ENCODE measurements at places on chromosomes 5 and 9.

- DNase-seq = no peak
Observed at GRCh38 chr5:57033103-57033502, 81.2 kb upstream of the MIER3 start.

GRCh38 chr5:151601391-151601790 is 10.3 kb upstream of the FAT2 start:
- no peak for DNase-seq

GRCh38 chr5:1062761-1063568 is 48.9 kb downstream of the SLC12A7 start:
- no peak for DNase-seq

DNA sequence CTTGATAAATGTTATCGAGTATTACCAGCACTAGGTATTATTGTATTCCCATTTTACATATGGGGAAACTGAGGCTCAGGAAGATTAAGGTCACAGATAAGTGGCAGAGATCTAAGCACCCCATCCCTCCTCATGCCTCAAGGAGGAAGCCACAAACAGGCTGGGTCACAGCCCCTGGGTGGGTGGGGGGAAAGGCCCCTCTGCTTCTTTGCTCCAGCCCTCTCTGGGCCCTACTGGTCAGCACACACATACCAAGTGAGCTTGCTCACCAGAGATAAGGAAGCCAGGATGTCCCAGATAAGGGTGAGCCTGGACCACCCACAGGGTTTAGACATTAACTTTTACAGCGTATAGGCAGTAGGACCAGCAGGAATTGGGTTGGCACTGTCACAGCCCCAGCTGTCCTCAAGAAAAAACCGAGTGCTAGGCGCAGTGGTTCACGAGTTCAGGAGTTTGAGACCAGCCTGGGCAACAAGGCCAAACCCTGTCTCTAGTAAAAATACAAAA is 45.3 kb downstream of the STK10 start:
- DNase-seq = no peak

- no peak for DNase-seq
Observed at GRCh38 chr5:149410721-149411432, 31.8 kb upstream of the IL17B start.

- no peak for DNase-seq
Observed at GRCh38 chr9:105242557-105242956, 1.9 kb upstream of the SLC44A1 start.

- no peak for DNase-seq
Observed at GRCh38 chr9:120931231-120932085, 4.9 kb upstream of the TRAF1 start.

DNA sequence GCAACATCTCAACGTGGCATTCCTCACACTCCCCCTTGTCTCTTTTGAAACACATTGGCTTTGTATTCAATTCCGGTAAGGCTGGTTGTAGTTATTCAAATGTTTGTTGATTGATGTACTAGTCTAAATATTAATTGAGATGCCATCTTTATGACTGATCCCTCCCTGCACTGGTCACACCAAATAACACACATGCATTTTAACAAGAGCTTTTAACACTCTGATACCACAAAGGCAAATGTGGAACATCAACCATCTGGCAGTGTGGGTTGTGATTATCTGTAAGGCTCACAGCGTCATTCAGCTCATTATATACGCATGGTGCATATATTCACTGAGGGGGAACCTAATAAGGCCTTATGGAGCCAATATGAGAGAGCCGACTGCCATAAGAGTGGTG is 305.0 kb downstream of the TENT4A start:
- DNase-seq = no peak

GRCh38 chr9:13716090-13716489 is 436.6 kb upstream of the MPDZ start:
- DNase-seq = no peak

GRCh38 chr9:34089311-34089710 is 37.2 kb downstream of the DCAF12 start:
- no peak for DNase-seq

GRCh38 chr9:93049491-93049890 is 9.0 kb upstream of the SUSD3 start:
- DNase-seq = no peak

DNA sequence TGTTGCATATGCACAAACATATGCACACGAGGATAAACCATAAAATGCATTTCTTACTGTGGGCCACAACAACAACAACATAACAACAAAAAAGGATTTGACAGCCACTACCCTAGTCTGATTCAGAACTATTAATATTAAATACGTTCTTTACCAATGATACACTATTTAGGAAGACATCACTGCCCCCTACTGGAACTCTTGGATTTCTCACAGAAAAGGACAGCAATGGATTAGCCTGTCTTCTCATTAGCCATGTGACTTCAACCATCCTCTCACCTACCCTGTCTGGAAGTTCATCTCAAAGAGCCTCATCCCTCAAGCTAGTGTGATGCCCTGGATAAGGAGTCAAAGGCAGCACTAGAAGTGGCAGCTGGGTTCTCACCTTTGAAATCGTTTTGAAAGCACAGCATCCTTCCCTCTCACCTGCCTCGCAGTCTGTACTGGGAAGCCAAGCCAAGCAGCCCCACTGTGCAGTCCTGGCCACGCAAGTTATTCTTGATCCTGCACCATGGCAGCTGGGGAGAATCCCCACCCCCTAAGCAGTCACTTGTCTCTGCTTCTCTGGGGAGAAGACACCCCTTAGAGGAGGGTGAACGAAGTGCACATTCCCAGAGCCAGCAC is 64.6 kb downstream of the SH3TC2 start:
- no peak for DNase-seq

GRCh38 chr5:144191998-144192397 is 21.3 kb downstream of the KCTD16 start:
- no peak for DNase-seq

- no peak for DNase-seq
Observed at GRCh38 chr5:137401946-137402345, 97.2 kb downstream of the SPOCK1 start.

GRCh38 chr9:137823986-137824771 is 53.4 kb upstream of the CACNA1B start:
- DNase-seq = no peak

GRCh38 chr5:50684721-50685120 is 18.3 kb downstream of the PARP8 start:
- DNase-seq = no peak

DNA sequence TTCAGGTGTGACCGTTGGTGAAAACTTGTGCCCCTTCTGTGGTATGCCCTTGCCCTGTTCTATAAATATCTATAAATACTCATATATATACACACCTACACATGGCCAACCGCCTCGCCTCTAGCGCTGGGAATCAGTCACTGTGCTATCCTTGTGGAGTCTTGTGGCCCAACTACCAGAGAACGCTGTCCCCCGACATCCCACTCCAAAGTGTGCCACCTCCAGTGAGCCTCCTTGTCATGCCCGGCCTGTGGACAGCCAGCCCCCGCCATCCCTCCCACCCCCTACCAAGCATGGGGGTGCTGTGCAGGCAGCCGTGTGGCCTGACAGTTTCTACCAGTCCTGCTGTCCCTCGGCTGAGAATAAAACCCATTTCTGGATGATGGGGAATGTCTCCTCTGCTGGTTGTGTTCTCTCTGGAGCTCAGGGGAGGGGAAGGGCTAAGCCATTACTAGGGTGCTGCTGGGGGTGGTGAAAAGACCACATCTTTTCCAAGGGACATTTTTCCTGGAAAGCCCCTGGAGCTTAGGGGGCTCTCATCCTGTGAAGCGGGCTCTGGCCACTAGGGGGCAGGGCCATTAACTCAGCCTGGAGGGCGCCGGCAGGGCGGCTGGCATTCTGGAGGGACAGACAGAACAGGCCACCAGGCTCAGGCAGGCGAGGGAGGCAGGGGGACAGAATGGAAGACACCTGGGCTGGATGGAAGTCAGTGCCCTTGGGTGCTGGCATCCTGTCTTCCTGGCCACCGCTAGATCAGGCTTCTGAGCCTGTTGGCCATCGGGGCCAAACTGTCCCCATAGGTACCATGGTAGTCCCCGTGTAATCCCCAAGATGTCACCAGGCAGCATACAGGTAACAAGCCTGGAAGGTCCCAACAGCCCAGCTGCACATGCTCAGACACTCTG is 20.7 kb downstream of the GOLGA2 start:
- peak; percentile 70 for DNase-seq

DNA sequence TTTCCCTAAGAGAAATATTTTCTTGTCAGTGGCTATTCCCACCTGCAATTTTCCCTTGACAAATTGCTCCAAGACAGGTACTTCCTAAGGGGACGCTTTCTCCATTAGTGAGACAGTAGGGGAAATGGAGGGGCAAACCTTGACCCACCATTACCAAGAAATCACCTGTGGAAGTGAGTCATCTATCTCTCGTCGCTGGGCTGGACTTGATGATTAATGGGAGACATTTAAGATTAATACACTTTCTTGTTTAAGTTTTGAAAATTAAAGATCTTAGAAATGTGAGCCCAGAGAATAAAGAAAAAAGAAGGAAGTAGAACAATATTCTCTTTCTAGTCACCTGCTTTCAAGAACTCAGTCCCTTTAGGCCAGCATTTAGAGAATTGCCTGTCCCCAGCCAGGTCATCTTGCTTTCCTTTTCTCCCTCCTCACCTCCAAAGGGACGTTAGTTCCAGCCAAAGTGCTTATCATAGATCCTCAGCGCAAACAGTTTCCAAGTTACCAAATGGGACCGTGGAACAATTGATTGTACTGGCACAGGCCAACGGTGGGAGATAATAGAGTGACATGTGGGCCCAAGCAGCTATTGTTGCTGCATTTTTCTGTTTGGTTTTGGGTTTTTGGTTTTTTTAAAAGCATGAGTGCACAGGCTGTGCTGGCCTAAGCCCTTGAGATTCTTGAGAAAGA is 284.4 kb downstream of the ENC1 start:
- DNase-seq = no peak

DNA sequence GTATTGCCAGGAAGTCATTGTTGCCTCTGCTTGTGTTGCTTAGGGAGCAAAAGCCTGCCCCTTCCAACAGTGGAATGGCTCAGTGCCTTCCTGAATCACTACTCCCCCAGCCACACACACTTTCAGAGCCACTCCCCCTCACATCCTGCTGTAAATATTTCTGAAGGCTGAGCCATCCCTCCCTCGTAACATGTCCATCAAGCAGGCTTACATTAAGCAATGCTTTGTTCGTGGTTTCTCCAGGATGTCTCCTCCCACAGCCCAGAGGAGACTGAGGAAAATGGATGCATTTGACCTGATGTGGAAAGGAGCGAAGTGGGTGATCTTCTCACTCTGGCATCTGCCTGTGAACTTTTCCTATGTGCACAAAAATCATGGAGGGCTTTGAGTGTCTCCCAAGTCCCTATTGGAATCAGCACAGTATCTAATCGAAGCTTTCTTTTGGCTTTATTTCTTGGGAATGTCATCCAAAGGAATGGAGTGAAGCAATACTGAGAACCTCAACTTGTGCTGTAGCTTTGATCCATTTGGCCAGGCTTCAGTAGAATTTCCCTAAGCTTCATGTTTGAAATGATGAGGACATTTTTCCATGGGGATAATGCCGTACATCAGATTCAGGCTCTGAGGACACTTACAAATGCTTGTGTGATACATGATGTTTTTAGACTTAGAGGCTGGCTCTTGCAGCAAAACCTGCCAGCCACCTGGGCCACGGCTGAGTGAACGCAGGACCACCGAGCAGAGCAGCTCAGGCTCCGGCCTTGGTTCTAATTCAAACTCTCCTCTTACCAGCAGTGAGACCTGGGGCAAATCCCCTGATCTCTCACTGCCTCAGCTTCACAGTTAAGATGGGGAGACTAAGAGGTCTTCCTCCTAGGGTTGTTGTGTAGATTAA is 389.1 kb downstream of the ENC1 start:
- no peak for DNase-seq

DNA sequence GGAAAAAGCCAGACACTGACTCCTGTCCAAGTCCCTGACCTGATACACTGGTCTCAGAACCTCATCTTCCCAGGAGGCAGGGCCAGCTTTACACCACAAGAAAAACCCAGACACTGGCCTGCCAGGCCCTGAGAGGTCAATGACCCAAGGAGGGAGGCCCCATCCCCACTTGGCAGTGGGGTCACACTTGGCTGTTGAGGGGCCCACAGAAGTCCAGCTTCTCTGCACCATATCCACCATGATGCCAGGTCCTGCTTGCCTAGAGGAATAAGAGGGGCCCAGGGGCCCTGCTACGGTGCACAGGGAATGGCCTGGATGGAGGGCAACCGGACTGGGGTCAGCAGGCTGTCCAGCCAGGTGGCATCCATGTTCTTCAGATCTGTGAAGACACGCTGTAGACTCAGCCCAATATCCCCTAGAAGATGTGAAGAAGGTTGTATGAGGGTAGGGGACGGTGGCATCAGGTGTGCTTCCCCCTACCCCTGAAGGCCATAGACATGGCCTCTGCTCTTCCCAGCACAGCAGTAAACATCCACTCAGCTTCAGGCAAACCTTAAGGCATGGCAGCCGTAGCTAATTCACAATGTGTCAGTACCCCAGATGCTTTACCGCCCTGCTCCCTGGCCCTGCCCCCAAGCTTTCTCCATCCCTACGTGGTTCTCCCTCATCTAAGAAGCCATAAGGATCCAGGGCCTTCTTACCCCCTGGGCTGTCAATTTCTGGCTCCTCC is 6.7 kb downstream of the IRF1 start:
- no peak for DNase-seq

- DNase-seq = no peak
Observed at GRCh38 chr5:82702046-82702445, 375.1 kb downstream of the TMEM167A start.

DNA sequence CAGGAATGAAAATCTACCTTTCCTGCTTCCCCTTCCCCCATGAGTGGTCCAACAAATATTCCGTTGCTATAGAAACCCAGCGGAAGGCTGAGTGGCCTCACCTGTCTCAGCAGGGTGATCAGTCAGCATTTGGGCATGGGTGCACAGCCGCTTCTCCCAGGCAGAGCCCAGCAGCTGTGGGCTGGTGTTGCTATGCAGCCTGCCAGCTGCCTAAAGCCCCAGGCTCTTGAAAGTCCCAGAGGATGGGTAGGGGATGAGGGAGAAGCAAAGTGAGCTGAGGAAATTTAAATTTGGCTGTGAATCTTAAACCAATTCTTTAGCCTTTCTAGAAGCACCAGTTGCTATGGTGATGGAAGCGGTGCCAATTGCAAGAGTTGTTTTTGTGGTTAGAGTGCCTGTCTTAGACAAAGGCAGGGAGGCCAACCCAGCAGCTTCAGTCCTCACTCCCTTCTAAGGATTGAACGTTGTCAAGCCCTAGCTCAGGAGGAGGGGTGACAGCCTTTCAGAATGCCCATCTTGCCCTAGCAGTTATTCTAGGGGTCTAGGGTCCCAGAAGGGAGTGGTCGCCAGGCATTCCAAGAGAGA is 151.5 kb upstream of the PITX1 start:
- DNase-seq = no peak

DNA sequence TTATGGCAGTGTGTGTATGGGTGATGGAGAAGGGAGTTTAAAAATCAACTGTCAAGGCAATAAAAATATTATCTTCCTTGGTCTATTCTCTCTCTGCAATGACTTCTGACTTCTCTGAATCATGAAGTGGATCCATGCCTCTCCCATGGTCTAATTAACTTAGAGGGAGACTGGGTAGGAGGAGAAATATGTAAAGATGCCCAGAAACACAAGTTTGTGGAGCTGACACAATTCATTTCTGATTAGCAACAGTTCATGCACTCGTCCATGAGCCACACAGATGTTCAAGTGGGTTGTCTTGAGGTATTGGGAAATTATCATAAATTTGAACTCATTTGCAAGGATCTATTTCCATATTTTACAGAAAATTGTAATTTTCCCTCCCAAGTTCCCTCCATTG is 38.1 kb downstream of the INSYN2B start:
- DNase-seq = no peak
